ENCODE measurements at places on chromosomes 5 and 9. TPM values are rescaled to one million over a fixed set of nuclear protein-coding genes. Genes with fewer than 3 reads are reported as not detected.

The NR6A1 gene
- 0.14 TPM for total RNA-seq

The PPP3R2 gene
- total RNA-seq = not detected

The PAPPA gene
- 209 TPM for total RNA-seq

The MYOZ3 gene
- total RNA-seq = 0.14 TPM

The PTPN3 gene
- under 0.01 TPM for total RNA-seq

The TLE1 gene
- 32.9 TPM for total RNA-seq

The SPIN1 gene
- 100 TPM for total RNA-seq

The MLLT3 gene
- total RNA-seq = 39.3 TPM

The EHMT1 gene
- 43.3 TPM for total RNA-seq

The PCDH1 gene
- 0.55 TPM for total RNA-seq

The CDH10 gene
- 1.7 TPM for total RNA-seq

The FOXD4L4 gene
- total RNA-seq = 0.14 TPM

The ZNF658 gene
- total RNA-seq = 4.9 TPM

The F12 gene
- total RNA-seq = 0.18 TPM

The LCN9 gene
- total RNA-seq = not detected

The TBC1D2 gene
- 13.5 TPM for total RNA-seq

The SPDL1 gene
- total RNA-seq = 11.8 TPM

The CTNNA1 gene
- 429 TPM for total RNA-seq

The PDGFRB gene
- total RNA-seq = 121 TPM

The ARID3C gene
- total RNA-seq = 0.14 TPM

The ZNF354C gene
- 7.7 TPM for total RNA-seq

The CHMP5 gene
- 115 TPM for total RNA-seq

The DBH gene
- not detected for total RNA-seq

The NIPAL4 gene
- 0.14 TPM for total RNA-seq

The FGFR4 gene
- total RNA-seq = 19.8 TPM

The DND1 gene
- 0.14 TPM for total RNA-seq

The NR2F1-AS1 gene
- 45.1 TPM for total RNA-seq

The CCDC187 gene
- under 0.01 TPM for total RNA-seq

The NME5 gene
- total RNA-seq = 1.6 TPM

The RNF180 gene
- 0.74 TPM for total RNA-seq

The RBM27 gene
- total RNA-seq = 23.0 TPM

The TMED7 gene
- total RNA-seq = 142 TPM

The RCL1 gene
- 9.1 TPM for total RNA-seq

The AIF1L gene
- under 0.01 TPM for total RNA-seq

The HAUS6 gene
- 9.2 TPM for total RNA-seq
